ENCODE measurements at places on chromosomes 13 and 19.

DNA sequence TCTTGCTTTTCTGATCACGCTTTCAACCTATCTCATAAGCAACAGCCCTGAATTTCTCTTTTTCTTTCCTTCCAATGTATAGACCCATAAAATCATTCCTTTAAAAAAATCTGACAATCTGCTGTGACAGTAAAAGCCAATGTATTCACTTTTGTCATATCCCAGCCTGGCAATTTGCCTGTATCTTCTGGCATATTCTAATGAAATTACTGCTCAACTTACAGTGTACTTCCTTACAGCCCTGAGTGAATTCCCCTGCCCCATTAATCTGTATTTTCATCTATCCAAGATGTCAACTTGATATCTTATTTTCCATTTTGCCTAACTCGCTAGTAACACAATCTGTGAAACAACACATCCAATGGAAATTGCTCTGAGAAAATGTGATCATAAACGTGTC is 18.0 kb upstream of the SERP2 start:
- no peak for DNase-seq

DNA sequence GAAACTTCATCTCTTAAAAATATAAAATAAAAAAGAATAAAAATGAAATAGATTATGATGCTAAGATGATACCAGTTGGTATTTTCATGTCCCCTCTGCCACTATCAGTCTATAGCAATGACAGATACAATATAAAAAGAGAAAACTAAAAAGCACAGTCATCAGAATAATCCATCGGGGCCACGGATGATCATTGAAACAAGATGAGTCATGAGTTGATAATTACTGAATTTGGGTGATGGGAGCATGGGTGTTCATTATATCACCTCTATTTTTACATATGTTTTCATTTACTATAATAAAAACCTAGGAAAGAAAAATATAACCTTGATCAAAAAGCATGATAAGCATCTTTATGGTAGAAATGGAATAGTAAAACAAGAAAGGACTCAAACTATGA is 41.1 kb downstream of the PIBF1 start:
- no peak for DNase-seq

DNA sequence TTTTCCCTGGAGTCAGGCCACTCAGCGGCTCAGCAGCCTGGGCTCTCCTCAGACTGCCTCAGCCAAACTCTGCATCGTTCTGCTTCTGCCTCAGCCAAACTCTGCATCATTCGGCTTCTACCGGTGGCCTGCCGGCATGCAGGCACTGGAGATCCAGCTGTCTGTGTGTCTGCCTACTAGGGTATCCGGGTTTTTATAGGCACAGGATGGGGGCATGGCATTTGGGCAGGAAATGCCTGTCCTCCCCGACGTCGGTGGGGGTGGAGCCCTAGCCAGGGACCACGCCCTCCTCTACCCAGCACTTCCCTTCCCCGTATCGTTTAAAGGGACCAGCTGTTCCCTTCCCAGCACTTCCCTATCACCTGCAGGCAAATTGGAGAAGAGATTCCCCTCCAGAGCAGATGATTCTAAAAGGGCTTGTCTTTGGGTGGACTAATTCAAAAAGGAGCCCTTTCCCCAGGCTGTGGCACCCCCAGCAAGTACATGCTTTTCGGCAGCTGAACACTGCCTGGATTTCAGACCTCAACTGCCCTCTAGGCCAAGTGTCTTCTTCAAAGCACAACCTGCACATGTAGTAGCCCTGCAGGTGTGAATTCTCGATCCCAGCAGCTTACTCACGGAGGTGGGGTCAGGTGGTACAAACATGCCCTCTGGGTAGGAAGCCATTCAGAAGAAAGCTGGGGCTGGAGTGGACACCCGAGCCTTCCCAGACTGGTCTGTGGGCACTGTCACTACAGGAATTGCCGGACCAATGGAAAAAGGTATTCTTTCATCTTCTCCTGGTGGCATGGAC is 25.4 kb upstream of the GPR12 start:
- DNase-seq, result peak; percentile 63

DNA sequence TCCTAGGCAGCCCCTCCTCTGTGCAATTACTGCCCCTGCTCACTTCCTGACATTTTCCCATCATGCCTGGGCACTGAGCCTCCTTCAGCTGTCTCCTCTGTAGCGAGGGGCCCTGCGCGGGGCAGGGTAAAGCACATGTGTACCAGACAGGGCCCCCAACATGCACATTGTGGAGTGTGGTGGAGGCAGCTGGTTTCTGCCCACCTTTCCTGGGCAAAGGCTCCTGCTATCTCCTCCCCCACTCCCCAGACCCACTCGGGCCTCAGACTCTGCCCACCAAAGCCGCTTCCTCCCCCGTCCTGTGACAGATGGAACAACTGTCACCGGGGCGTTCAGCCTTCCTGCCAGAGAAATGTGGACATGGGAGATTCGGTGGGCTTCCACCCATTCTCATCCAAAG is 2.9 kb upstream of the KPTN start:
- DNase-seq, result no peak

- no peak for DNase-seq
These were observed 237.4 kb downstream of the NBEA start for GRCh38 chr13:35179494-35179893.

DNA sequence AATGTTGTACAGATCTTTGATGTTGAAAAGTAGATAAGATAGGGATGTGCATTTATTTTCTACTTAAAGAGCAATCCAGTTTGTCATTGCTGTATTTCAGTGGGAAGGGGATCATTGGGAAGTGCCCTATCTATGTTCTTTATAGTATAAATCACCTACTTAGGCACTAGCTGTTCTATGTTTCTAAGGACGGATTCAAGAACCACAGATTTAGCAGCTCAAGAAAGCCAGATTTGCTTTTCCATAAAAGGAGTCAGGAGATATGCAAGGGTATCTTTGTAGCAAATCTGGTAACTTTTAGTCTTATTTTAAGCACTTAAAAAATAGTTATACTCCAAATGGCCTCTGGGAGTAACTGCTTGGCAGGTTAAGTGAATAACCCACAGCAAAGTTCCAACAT is 23.7 kb downstream of the DCLK1 start:
- no peak for DNase-seq

- no peak for DNase-seq
These were observed 5.8 kb downstream of the LSR start for GRCh38 chr19:35254341-35255297.

- DNase-seq, result no peak
These were observed 19.2 kb upstream of the ZNF175 start for GRCh38 chr19:51551673-51552432.

GRCh38 chr19:10419646-10420443 is 493 bp upstream of the PDE4A start:
- peak; percentile 76 for DNase-seq

DNA sequence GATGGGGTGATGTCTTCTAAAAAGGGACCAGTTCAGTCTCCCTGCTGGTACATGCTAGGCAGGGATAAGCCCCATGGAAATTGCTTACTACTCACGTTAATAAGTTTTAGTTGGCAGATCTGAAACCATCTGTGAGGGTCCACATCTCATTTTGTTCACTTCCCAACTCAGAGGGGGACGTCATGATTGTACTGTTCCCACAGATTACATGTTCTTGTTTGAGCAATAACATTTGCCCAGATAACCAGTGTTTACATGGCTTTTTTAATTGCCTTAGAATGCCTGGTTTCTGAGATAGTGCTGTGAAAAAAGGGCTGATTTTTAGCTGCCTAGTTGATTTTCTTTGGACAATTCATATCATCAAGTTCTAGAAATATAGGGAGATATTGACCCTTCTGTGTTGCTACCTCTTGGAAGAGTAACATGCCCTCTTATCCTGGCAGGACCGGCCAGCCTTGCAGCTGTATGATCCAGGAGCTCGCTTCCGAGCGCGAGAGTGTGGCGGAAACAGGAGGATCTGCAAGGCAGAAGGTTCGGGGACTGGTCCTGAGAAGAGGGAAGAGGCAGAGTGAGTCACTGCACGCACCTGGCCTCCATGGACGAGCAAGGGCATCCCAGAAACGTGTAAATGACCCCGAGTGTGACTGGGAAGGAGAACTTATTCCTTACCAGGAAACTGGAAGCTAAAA is 9.8 kb upstream of the CHAMP1 start:
- DNase-seq, result no peak

GRCh38 chr13:45951724-45952123 is 100.2 kb upstream of the SIAH3 start:
- DNase-seq, result no peak

DNA sequence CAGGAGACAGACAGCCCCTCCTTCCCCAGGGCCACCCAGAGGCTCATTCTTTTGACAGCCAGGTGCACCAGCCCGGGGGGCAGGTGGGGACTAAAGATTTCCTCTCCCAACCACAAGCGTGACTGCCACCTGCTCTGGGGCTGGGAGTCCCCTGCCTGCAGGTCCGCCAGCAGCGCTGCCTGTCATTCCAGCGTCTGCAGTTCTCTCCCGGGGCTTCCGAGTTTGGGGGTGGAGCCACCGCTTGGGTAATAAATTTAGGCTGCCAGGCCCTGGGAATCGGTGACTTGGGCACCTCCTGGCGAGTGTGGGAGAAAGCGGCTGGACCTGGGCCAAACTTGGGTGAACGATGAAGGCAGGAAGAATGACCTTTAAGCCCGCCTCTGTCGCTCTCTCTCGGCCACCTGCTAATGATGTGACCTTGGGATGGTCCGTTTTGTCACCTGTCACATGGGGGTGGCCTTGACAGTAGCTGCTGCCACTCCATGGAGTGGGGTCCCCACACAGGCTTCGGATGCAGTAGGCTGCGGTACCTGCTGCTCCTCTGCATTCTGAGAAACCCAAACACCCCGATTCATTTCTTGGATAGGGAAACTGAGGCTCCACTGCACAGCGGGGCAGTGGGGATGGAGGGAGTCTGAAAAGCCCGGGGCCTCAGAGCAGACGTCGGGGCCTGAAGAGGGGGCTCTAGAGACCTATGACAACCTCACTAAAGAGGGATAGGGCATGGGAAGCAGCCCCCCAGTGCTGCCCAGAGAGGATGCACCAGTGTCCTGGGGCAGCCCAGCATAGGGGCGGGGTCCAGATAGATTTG is 12.8 kb downstream of the FUT6 start:
- DNase-seq, result peak; percentile 41

- no peak for DNase-seq
These were observed 6.7 kb downstream of the RNU6-9 start for GRCh38 chr19:900043-900301.

DNA sequence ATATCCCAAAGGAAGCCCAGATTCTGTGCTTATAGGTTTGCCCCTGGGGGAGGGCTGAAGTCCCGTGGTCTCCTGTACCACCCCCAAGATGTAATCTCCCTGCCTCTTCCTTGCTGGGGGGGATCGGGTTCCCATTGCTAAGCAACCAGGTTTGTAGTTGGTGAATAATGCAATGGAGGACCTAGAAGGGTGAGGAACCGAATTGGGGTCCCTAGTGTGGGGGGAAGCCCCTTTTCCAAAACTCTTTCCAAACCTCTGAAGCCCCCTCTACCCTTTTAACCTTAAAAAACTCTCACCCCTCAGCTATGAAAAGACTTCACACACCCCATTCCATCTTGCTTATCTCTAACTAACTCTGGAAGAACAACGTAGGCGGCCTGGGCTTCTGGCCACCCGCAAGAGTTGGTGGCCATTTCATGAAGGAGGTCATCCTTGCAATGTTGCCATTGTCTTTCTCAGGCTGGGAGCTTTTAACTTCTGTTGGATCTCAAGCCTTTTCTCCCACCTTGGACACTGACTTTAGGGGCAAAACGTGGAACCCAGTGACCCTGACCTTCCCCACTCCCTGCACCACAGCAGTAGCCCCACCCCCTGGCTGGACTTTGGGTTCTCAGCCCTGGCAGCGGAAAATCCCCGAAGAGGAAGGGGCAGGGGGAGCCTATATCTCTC is 661 bp downstream of the PALM3 start:
- DNase-seq, result no peak

DNA sequence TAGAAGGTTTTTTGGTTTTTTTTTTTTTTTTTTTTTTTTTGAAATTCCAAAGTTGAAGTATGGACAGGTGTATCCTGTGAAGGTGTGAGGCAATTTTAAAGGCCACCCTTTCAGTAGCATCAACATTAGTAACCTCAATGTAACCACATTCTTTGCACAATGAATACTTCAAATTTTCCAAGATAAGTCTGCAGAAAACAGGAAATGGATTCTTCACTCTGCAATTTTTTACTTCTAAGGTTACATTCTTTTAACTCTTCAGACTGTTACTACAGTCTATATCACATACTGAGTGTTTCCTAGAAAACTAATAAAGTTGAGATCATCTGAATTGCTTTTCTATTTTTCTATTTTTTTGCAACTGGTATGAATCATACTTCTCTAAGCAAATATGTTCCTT is 569.0 kb upstream of the GPC6 start:
- DNase-seq, result no peak

- DNase-seq, result no peak
These were observed 1.4 kb upstream of the CLDND2 start for GRCh38 chr19:51370230-51370629.

GRCh38 chr13:108419768-108420167 is 150.2 kb downstream of the TNFSF13B start:
- peak; percentile 23 for DNase-seq

GRCh38 chr19:47485210-47485609 is 1.2 kb upstream of the KPTN start:
- DNase-seq, result no peak

DNA sequence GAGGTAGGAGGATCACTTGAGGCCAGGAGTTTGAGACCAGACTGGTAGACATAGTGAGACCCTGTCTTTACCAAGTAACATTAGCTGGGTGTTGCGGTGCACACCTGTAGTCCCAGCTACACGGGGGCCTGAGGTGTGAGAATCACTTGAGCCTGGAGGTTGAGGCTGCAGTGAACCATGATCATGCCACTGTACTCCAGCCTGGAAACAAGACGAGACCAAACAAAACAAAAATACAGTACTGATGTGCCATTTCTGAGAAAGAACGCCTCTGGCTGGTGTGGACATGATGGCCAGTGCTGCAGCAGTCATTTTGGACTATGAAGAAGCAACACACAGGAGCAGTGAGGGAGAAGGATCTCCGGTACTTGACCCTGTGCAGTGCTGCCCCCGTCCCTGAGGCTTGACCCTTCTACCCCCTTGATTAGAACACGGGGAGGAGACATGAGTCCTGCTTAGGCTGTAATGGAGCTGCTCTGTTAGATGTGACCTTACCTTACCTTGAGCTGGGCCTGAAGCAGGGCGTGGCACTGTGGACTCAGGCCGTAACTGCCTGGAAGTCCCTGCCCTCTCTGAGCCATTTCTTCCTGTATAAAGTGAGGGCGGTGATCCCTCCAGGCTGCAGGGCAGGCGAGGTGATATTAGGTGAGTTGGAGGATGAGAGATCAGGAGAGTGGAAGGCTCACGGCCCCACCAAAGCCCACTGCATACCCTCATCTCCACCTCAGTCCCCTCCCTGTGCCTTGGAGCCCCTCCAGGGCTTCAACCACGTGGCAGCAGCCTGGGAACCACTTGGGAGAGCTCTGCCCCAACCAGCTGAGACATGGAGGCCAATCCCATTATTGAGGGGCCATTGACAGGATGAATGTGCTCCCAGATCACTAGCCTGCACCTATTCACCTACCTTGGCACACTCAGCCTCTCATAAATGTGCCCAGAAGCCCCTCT is 5.9 kb downstream of the RPL18A start:
- DNase-seq, result no peak

- DNase-seq, result no peak
These were observed 422.0 kb downstream of the FGF14 start for GRCh38 chr13:101979825-101980224.
